ENCODE measurements at places on chromosomes 2 and 18.

DNA sequence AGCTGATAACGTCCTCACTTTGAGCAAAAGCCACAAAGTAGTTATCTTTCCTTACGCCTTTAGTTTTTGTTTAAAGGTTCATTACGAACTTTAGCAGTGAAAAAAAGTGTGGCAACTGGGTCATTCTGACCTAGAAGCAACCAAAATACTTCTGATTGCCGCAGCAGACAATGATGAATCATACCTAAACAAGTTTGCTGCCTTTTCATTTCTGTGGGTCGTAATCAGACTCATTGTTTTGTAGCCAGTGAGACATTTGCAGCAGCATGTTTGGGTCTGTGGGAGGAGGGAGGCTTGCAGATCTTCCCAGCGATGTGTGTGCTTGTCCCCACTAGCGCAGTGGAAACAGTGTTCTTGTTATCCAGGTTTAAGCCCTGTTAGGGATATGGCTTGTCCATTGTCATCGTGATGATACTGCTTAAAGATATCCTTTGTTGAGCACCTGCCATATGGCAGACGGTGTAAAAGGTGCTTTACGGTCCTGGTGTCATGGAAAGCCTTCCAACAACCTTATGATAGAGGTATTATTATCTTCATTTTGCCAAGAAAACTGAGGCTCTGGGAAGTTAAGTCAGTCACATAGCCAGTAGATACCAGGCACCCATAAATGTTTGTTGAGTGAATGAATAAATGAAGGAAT is 1.3 kb upstream of the GREB1 start:
- peaks cover 25% of the 10 kb centered on the region for H3K4me1 ChIP-seq
- DNase-seq = no peak
- H3K36me3 ChIP-seq = no peaks in the 10 kb centered on the region
- peaks cover 60% of the 10 kb centered on the region for H3K27me3 ChIP-seq
- no peak overlapping the region for H3K27ac ChIP-seq

DNA sequence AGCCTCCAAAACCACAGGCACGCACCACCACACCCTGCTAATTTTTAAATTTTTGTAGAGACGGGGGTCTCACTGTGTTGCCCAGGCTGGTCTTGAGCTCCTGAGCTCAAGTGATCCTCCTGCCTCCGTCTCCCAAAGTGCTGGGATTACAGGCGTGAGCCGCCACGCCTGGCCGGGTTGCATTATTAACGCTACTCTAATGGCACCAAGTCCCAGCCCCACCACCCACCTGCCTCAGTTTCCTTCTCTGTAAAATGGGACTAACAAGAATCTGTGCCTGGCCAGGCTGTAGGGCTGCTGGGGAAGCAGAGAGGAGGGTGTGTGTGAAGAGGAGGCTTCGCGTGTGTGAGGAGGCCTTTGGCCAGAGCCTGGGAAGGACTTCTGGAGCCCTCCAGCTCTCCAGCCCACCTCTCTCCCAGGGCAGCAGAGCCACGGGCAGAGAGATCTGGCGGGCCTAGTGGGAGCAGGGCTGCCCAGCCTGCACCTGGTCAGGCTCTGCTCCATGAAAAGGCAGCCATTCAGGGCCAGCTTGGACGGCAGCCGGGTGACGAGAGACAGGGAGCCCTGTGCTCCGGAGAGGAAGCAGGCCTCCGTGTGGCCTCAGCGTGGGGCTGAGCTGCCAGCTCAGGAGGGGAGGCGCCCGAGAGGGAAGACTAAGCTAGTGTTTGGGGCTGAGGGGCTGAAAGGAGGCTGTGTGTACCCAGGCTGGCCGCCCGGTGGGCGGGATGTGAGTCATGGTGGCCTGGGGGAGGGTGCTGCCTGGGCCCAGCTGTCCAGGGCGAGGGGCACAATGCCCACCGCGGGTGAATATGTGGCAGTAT is 7.4 kb upstream of the B3GNT7 start:
- no peak overlapping the region for H3K27ac ChIP-seq
- DNase-seq = no peak
- peaks cover 2% of the 10 kb centered on the region for H3K36me3 ChIP-seq
- no peak overlapping the region for H3K4me3 ChIP-seq
- peaks cover 3% of the 10 kb centered on the region for H3K4me1 ChIP-seq
- H3K27me3 ChIP-seq = peaks cover 11% of the 10 kb centered on the region

DNA sequence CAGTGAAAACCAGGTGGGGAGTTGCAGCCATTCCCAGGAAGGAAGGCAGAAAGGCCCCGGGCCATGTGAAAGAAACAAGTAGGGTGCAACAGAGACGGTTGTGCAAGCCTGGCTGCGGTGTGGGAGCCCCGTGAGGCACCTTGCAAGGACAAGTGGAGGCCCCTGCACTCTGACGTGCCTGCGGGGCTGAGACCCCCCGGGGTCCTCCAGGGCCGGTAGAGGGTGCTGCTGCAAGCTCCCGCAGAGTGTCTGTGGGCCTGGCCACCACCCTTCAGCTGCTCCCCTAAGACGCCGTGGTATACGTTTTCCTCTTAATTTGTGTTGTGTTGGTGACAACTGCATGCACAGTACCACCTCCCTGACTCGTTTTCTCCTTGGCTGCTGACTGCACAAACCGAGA is 27.4 kb upstream of the MC5R start:
- no peak for DNase-seq
- H3K27me3 ChIP-seq = peaks cover 41% of the 10 kb centered on the region
- H3K27ac ChIP-seq = no peak overlapping the region
- no peaks in the 10 kb centered on the region for H3K36me3 ChIP-seq

GRCh38 chr18:907115-907884 is 2.6 kb downstream of the ADCYAP1 start:
- peaks cover 18% of the 10 kb centered on the region for H3K4me1 ChIP-seq
- peaks cover 80% of the 10 kb centered on the region for H3K27me3 ChIP-seq
- DNase-seq = no peak
- peaks cover 3% of the 10 kb centered on the region for H3K36me3 ChIP-seq
- no peak overlapping the region for H3K27ac ChIP-seq

- H3K27ac ChIP-seq = no peak overlapping the region
- H3K4me3 ChIP-seq = no peak overlapping the region
- H3K27me3 ChIP-seq = peaks cover 14% of the 10 kb centered on the region
- H3K36me3 ChIP-seq = no peaks in the 10 kb centered on the region
- H3K4me1 ChIP-seq = peaks cover 4% of the 10 kb centered on the region
These were observed 161.1 kb downstream of the CCBE1 start for GRCh38 chr18:59536166-59536565.

DNA sequence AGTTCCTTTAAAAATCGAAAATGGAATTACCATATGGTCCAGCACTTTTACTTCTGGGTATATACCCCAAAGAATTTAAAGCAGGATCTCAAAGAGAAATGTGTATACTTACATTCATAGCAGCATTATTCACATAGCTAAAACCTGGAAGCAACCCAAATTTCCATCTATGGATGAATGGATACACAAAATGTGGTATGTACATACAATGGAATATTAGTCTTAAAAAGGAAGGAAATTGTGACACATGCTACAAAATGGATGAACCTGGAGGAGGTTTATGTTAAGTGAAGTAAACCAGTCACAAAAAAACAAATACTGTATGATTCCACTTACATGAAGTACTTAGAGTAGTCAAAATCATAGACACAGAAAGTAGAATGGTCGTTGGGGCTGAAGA is 147.9 kb upstream of the LTBP1 start:
- no peaks in the 10 kb centered on the region for H3K4me1 ChIP-seq
- H3K27ac ChIP-seq = no peak overlapping the region
- H3K4me3 ChIP-seq = no peak overlapping the region
- H3K27me3 ChIP-seq = no peaks in the 10 kb centered on the region
- H3K36me3 ChIP-seq = peaks cover 6% of the 10 kb centered on the region
- no peak for DNase-seq

DNA sequence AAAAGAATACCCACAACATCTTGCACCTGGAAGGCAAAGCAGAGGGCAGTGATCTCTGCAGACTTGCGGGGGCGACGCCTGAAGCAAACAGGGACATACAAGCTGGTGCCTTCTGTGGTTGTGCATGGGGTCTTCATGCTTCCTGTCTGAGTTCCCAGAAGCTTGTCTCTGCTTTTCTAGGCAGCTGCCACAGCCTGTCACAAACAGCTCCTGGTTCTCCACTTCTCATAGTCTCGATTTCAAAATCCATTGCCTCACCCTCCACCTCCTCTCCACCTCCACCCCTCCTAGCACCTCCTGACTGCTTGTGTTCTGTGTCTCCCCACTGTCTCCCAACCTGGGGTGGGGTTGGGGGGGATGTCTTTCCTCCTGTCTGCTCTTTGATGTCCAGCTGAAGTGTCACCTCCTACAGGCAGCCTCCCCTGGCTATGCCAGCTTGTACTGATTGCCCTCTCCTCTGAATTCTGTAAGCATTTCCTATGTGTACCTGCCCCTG is 1.7 kb upstream of the PROC start:
- H3K4me1 ChIP-seq = peaks cover 25% of the 10 kb centered on the region
- no peak for DNase-seq
- peaks cover 19% of the 10 kb centered on the region for H3K27me3 ChIP-seq
- peak overlapping the region; percentile 69 for H3K4me3 ChIP-seq
- H3K36me3 ChIP-seq = peaks cover 5% of the 10 kb centered on the region

DNA sequence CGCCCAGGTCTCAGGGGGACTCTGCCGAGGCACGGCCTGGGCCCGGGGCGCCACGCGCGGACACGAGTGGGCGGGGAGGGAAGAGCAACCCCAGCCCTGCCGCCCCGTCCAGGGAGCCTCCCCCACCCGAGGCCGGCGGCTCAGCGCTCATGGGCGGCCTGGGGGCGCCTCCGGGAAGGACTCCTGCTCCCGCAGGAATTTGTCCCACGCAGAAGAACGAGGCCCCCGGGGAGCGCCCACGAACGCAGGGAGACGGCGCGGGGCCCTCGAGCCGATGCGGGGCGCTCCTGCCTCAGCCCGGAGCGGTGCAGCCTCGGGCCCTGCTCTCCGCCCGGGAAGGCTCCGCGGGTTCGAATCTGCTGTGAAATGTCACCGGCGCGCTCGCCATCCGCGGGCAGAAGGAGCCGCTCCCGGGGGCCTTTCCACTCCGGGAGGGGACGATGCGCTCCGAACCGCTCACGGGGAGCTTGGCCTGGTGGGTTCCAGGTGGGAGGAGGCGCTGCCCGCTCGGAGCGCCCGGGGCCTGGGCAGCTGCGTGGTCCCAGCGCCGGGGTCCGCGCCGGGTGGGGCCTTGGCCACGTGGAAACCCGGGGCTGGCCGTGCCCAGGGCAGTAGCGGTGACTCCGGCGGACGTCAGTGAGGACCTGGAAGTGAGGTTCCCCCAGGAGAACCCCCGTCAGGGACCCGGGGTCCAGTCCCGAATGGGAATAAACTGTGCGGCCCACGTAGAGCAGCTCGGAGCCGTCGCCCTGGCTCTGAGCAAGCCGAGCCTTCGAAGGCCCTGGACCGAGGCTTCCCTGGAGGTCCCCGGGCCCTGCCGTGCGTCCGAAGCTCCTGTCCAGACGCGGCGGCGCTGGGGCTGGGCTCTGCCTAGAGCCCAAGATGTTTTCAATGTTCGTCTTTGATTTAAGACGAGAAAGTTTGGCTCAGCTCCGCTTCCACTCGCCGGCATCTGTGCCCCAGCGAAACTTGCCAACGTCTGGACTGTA is 41.4 kb upstream of the CTDP1 start:
- H3K4me3 ChIP-seq = no peak overlapping the region
- no peak overlapping the region for H3K27ac ChIP-seq
- H3K4me1 ChIP-seq = no peaks in the 10 kb centered on the region

GRCh38 chr2:152303951-152304350 is 31.0 kb upstream of the FMNL2 start:
- H3K27ac ChIP-seq = no peak overlapping the region
- no peak for DNase-seq
- H3K36me3 ChIP-seq = no peaks in the 10 kb centered on the region

DNA sequence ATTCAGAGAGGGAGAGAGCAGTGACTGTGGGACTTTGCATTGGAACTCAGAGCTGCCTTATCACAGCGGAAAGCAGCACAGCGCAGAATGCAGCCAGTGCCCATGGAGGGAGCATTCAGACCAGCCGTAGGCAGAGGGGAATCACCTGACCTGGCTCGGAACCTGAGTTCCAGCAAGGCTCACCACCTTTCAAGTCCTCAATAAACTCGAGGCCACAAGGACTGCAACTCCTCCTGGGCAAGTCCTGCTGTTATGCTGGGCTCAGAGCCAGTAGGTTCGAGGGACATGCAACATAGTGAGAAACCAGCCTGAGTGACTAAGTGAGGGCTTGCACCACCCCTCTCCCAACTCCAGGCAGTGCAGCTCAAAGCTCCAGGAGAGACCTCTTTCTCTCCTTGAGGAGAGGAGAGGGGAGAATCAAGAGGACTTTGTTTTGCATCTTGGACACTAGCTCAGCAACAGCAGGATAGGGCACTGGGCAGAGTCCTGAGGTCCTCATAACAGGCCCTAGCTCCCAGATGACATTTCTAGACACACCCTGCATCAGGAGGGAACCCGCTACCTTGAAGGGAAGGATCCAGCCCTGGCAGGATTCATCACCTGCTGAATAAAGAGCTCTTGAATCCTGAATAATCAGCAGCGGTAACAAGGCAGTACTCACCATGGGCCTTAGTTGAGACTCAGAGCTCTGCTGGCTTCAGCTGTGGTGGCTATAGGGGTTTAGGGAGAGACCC is 136.8 kb upstream of the OTOS start:
- peaks cover 64% of the 10 kb centered on the region for H3K27me3 ChIP-seq
- H3K36me3 ChIP-seq = peaks cover 1% of the 10 kb centered on the region
- DNase-seq = no peak
- H3K27ac ChIP-seq = no peak overlapping the region

DNA sequence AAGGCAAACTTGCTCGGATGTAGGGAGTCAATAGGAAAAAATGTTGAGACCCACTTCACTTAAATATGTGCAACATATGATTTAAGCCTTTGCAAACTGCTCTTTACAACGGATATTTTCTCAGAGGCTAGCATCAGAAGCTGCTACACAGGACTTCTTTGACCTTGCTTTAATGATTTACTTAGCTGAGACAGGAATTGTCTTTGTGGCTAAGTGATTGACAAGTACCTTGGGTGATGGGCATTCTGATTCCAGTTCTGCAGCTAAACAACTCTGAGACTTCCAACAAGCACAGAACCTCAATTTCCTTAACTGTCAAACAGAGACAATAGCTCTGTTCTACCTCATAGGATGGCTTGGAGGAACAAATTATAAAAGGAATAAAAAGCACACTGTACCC is 150.2 kb downstream of the NCKAP5 start:
- no peak for DNase-seq
- H3K4me3 ChIP-seq = no peak overlapping the region
- H3K4me1 ChIP-seq = no peaks in the 10 kb centered on the region
- no peaks in the 10 kb centered on the region for H3K36me3 ChIP-seq
- H3K27me3 ChIP-seq = no peaks in the 10 kb centered on the region
- no peak overlapping the region for H3K27ac ChIP-seq

GRCh38 chr2:172253190-172254052 is 150.7 kb upstream of the DLX2 start:
- peaks cover 45% of the 10 kb centered on the region for H3K4me1 ChIP-seq
- DNase-seq = peak; percentile 67
- no peak overlapping the region for H3K27ac ChIP-seq

DNA sequence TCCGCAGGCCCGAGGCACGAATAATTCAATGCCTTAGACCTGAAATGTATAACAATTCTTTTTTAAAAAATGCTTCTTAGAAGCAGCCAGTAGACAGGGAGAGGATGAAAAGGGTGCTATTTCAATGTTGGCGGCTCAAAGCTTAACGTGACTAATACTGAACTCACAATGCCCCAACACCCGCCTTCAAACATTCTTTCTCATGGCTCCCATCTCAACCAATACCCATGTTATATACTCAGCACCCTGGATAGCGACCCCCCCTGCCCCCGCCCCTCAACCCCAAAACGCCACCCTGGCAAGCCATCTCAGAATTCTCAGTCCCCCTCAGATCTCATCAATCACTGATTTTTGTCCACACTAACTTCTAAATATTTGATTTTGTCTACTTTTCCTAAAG is 4.4 kb downstream of the FBXO41 start:
- no peak overlapping the region for H3K27ac ChIP-seq
- peaks cover 9% of the 10 kb centered on the region for H3K36me3 ChIP-seq
- no peaks in the 10 kb centered on the region for H3K27me3 ChIP-seq
- peaks cover 18% of the 10 kb centered on the region for H3K4me1 ChIP-seq
- DNase-seq = no peak

All from activated CD8-positive, alpha-beta memory T cell treated with anti-CD3 and anti-CD28 coated beads, Interleukin-2, amount 10 ng/mL, durations not matched to agents 7 days and 5 days (primary cell).